Gastroesophageal sphincter (tissue), 4 donors: ENCODE measurements at places on chromosomes 7 and 10. TPM values are rescaled to one million over a fixed set of nuclear protein-coding genes. Genes with fewer than 3 reads are reported as not detected.

DNA sequence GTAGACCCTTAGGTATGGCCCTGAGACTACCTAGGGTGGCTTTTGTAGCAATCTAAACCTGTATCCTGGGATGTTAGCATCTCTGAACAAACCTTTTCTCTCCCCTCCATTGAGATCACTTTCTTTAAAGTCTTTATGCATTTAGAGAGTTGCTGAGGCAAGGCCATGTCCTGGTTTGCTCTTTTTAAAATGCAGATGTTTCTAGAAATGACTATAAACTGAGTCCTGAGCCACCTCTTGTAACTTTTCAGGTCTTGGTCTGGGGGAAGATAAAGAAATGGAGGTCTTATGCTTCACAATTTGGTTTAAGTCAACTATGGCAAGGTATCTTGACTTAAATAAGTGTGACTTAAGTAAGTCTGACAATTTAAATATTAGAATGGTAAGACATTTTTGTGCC, 78.0 kb downstream of the AUTS2 start:
- no peak for ATAC-seq

- ATAC-seq = no peak
These were observed 445.2 kb upstream of the FZD8 start for GRCh38 chr10:36087006-36088005.

GRCh38 chr7:22726907-22727713, at the start of gene IL6:
Gene IL6 (plus strand): TSS chr7:22727200. CDS start chr7:22727263, 63 bp downstream.
- peak; percentile 84 for ATAC-seq

- no peak for ATAC-seq
These were observed 511.9 kb upstream of the ZMIZ1 start for GRCh38 chr10:78556705-78557432.

DNA sequence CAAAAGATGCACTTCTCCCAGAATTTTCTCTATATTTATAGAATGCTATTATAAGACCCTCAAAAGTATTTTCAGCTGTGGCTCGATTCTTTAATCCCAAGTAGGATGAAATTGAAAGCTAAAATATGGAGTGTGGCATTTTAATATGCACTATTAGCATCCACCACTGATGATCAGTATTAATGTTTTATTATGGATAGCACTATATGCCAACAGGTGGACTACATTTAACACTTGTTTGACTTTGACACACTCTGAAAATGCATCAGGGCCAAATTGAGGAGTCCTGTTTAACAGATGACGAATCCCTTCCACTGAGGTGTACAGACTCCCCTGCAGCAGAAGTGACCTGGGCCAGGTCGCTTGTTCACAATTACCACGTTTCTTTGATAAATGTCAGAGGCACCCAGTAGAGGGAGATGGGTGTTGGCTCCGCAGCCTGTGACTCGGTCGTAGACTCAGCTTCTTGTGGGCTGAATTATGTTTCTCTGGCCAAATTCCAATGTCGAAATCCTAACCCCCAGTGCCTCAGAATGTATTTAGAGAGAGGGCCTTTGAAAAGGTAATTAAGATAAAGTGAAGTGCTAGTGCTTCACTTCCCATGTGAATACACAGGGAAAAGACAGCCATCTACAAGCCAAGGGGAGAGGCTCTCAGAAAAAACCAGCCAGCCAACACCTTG, 48.1 kb downstream of the WIPF3 start:
- no peak for ATAC-seq

DNA sequence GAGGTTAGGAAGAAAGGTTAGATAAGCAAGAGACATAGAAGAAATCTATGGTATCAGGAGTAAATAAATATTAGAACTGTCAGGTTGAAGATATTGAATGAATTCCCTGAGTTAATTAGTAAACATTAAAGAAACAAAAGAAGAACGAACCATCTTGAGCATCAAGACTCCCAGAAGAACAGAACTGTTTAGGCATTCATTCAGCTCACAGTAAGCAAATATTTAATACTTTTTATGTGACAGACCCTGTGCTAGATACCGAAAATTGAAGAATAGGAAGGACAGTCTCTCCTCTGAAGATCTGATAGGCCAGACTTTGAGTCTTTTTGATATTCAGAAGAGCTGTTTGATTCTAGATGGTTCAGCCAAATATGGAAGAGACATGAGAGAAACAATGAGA, 731.5 kb downstream of the XPNPEP1 start:
- ATAC-seq = no peak

NUTM2D gene
- total RNA-seq = 2.8 TPM

LRWD1 gene
- total RNA-seq = 24.4 TPM

JCAD gene
- 21.0 TPM for total RNA-seq

ELMO1 gene
- total RNA-seq = 39.0 TPM

GRM8 gene
- 3.4 TPM for total RNA-seq
